ENCODE measurements at places on chromosomes 2 and 18.

DNA sequence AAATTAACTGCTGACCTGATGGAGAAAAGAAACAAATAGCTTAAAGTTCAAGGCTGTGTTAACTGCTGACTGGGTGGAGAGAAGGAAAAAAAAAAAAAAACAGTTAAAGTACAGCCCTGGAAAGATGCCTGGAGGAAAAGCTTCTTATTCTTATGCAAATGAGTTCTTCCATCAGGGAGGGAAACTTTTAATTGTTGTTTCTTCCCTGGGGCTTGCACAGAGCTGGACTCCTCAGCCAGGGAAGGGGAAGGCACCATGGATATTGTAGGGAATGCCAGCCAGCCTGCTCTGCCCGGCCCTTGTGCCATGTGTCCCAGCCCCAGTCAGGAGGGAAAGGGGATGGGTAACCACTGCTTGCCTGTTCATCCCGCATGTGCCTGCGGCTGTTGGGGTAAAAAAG is 833.1 kb upstream of the CRIM1 start:
- no peak for DNase-seq

DNA sequence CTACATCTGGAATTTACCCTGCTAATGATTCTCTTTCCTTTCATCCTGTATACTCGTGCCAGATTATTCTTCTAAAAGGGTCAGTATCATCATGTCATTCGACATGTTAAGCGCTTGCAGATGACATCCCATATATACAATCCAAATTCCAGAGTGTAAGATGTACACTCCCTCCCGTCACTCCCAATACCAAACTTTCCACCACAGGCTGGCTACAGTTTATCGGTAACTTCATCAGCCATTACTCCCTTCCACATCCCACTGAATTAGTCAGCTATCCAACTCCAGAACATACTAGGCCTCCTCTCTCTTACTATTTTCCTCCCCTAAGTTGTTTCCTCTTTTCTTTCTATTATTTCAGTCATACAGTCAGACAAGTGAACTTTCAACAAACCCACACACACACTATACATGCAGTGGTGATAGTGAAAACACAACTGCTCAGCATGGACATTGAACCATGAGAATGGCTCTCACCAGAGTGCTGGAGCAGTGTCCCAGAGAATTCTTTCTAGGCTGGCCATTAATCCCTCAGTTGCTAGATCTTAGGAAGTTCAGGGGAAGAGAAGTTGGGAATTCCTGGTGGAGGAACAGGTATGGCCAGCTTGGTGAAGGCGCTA is 10.6 kb upstream of the NMI start:
- no peak for DNase-seq

DNA sequence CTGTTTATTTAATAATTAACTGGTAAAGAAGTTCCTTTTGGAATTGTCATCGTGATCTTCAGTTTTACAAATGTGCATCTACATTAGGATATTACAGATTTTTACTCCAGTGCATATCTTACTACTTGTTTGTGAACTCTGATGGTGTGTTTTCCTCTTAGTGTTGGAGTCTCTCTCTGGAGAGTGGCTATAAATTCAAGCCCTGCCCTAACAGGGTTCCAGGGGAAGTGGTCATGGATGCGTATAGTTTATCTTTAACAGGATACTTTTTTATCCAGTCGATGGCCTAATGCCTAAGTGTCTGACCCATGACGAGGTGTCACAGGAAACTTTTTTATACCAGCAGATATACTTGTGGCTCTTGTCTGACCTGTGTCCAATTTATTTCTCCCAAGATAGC is 75.4 kb downstream of the CHN1 start:
- no peak for DNase-seq

DNA sequence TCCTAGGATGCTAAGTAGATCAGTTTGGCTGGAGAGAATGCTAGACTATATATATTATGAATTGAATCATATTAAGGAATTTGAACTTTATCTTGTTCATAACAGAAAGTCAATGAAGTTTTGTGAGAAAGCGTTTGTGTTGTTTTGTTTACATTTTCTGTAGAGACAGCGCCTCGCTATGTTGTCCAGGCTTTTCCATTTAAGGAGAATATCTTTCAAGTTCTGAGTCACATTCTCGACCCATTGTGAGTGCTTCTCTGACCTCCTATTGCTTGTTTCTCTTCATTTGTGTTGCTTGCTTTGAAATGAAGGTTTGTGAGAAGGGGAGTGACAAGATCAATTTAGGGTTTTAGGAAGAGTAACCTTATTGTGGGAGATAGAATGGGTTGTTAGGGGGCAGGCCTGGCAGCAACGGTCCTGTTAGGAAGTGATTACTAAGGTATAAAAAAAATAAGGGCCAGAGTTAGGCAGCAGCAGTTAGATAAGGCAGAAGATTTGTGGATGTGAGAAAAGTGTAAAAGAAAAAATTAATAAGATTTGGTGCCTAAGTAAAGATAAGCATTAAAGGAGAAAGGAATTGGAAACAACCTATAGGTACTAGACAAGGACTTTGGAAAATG is 47.6 kb upstream of the ACVR1 start:
- DNase-seq = no peak

DNA sequence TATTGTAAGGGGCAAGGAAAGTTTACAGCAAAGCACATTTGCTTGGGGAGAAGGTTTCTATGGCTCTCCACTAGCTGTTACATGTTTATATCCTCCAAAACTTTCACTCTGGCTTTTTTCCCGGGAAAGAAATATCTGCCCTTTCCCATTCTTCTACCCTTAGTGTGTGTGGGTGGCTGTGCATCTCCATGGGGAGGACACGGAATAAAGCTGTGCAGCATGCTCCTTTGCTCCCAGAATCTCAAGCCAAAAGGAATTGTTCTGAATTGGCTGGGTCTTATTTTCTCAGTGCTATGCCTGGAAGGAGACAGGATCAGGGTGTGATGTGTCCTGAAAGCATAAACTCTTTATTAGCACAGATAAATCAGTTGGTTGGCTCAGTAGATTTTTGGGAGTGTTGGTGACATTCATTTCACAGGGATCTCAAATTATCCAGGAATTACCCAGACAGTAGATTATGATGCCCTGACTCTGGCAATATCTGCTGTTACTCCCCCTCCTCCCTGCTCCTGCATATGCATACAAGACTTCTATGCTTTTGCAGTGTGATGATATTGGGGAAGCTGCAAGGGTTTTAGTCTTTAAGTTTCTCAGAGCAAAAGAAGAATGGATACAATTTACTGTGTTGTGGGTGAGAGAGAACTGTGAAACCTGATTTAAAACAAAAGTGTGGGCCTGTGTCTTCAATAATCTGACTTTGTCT is 63.1 kb downstream of the PARD3B start:
- DNase-seq = no peak

DNA sequence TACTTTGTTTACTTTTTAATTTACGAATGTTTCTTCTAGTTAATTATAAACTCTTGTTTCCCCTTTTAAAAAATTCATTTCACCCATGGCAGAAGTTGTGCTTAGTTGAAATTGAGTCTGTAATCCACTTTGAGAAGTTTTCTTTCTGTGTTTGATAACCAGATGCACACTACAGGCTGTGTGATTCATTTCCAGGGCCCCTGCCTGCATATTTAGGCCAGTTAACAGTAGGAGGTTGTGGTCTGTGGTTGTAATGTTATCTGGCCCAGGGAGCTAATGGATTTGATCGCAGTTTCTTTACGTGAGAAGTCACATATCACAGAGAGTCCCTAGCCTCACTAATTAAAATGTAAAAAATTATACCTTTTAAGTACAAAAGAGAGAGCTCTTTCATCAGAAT is 3.3 kb downstream of the CDH7 start:
- no peak for DNase-seq

GRCh38 chr2:43117521-43118143 is 108.8 kb downstream of the ZFP36L2 start:
- no peak for DNase-seq

- no peak for DNase-seq
Measured at GRCh38 chr2:190318931-190319554, 583 bp downstream of the HIBCH start.

DNA sequence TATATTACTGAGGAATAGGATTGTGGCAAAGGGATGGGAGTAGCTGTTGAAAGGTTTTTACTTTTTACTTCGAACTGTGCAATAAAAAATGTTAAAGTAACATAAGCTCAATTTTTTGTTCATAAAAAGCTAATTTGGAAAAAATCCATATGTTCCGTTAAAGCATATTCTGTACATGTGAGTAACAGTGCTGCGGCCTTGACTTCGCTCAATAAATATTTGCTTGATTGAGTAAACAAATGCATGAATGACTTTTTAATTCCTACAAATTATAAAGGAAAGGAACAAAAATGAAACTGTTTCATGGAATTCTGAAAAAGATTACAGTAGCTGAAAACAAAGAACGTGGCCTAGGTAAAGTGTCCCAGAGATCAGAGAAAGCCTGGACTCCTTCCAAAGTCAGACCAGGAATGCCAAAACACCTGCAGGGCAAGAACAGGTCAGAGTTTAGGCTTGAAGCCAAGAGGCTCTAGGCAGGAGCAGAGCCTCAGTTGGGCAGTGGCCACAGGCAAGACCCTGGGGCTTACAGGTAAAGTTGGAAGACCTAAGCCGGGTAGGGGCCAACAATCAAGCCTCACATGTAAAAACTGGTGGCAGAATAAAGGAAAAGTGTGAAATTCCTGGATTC is 44.3 kb upstream of the FIGN start:
- no peak for DNase-seq
